ENCODE measurements at places on chromosomes 5 and 9.

DNA sequence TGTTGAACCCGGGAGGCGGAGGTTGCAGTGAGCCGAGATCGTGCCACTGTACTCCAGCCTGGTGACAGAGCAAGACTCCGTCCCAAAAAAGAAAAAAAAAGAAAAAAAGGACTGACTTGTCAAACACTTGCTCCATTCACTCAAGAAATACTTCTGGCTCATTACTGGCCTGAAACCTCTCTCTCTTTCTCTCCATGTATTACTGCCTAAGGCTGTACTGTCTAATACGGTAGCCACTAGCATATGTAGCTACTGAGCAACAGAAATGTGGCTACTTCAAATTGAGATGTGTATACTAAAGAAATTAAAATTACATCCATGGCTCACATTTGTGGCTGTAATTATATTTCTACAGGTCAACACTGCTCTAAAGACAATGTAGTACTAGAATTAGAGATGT, 39.2 kb downstream of the GLIS3 start:
- DNase-seq: no peak

GRCh38 chr9:68711281-68711680, 6.2 kb downstream of the PIP5K1B start:
- no peak for DNase-seq

DNA sequence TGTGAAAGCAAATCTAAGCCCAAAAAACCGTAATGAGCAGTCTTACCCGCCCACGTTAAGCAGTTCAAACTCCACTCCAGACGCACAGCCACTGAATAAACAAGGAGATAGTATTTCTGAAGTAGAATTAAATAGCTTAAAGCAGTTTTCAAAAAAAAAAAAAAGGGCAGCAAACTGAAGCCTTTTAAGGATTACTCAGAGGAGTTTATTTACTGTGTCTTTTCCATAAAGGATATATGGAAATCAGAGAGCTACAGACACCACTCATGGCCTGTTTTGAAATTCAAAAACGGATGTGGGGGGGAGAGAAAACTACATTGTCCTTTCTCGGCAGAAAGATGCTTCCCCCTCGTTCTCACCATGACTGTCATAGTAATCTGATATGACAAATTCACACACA, 83.7 kb upstream of the IRX1 start:
- DNase-seq: no peak

GRCh38 chr5:53243403-53243802, 133.8 kb upstream of the MOCS2 start:
- DNase-seq: no peak

DNA sequence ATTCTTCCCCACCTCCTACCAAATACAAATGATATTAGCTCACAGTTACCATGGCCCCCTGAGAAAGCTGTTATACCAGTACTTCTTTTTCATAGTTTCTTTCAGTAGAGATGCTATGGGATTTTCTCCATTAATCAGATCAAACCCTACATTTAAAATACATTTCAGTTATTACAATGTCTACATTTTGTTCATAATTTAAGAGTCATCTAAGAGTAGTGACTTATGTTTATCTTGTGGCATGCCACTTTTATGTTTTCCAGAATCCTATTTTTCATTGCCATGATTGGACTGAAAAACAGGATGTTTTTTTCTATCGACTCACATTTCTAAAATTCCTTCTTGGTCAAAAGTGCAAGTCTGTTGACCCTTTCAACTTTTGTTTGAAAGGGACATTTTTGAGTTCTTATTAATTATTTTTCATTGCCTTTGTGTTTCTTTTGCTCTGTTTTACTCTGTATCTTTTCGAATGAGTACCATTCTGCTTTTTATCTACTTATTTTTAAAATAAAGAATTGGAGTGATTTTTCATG, 77.4 kb upstream of the ANXA1 start:
- peak; percentile 26 for DNase-seq

DNA sequence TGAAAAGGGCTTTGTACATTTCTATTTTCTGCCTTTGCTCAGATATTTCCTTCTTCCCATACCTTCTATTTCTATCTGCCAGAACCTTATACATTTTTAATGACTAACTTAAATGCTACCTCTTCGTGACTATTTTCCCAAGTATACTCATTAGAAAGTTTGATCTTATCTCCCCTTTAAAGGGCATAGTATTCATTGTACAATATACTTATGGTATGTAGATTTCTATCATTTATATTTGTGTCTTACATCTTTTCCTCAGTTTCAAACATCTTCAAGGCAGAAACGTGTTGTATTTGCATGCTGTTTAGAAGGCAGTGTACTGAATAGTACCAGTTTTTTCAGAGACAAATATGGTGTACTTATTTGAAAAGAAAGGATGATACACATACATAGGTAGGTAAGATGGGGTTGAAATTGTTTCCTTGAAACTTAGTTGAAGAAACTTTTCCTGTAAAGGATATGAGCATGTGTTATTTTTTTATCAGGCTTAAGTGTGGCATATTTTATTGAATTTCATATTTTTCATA, 518.1 kb upstream of the NUDT12 start:
- DNase-seq: no peak

DNA sequence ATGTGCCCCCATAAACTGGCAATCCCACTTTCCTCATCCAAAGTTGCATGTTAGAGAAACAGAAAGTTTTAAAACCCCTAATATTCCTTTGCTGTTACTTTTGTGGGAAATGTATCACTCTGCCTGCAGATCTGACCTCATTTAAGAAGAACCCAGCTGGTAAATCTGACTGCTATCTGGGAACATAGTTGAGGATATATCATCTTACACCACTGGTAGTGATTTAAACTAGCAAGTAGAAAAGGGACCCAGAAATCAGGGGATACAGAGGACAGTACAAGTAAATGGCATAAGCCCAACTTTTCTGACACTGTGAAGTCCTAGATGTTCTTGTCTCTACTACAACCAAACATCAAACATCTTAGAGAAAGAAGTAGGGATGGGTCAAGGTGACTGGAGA, 1060.5 kb upstream of the DMAC1 start:
- DNase-seq: no peak

- DNase-seq: no peak
Observed at GRCh38 chr9:83445703-83446265, 92.4 kb downstream of the FRMD3 start.

- DNase-seq: no peak
Observed at GRCh38 chr5:87825583-87825982, 412.9 kb upstream of the CCNH start.

DNA sequence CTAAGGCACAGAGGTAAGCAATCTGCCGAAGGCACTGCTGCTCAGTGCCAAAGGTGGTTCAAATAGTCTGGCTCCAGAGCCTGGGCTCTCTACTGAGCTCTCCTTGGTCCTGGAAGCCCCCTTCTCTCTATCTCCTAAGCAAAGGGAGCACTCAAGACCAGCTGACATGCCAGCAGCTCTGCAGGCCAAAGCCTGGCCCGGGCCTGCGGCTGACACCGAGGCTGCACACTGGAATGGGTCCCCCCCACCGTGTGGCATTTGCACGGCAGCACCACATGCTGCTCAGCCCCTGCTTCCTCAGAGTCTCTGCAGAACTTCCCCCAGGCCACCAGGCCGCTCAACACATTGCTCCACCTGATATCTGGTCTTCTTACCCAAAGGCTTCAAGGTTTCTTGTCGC, 57.8 kb upstream of the GOLPH3 start:
- no peak for DNase-seq

DNA sequence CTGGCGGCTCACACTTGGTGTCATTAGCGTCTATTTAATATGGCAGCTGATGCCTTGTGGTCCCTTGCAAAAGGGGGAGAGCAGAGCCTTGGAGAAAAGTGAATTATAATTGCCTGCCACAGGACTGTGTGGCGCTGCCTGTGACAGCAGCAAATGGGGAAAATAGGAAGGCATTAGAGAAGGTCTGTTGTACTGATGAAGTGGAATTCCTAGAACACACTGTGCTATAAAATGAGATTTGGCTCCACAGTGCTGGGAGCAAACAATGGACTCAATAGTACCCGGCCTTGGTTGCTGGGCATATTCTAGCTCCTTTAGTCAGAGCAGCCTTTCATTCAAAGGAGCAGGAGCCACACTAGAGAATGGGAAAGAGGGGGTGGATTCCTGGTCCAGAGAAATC, 21.3 kb downstream of the SEMA6A start:
- no peak for DNase-seq

- DNase-seq: no peak
Observed at GRCh38 chr9:83987402-83987791, 6.8 kb downstream of the RMI1 start.

GRCh38 chr5:96177303-96177869, 215.7 kb upstream of the ELL2 start:
- peak; percentile 71 for DNase-seq

DNA sequence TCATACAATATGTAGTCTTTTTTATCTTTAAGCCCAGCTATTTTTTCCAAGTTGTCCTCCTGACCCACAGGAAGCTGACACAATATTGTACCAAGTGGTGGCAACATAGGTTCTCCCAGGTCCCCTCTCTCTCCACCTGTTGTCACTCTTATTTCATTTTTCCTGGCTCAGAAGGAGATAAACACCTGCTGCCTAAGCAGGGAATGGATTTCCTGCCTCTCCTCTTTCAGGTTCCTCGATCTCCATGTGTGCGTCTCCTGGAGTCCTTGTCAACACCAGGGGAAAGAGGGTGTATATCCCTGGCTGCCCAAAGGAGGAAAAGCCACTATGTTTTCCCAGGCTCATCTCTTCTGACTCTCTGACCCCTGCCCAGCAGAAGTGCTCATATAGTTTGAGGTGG, 81.8 kb upstream of the KLF9 start:
- no peak for DNase-seq

- no peak for DNase-seq
Observed at GRCh38 chr9:15696979-15697378, 144.1 kb downstream of the CCDC171 start.

GRCh38 chr9:121529237-121529987, 29.8 kb upstream of the GGTA1 start:
- DNase-seq: peak; percentile 99

DNA sequence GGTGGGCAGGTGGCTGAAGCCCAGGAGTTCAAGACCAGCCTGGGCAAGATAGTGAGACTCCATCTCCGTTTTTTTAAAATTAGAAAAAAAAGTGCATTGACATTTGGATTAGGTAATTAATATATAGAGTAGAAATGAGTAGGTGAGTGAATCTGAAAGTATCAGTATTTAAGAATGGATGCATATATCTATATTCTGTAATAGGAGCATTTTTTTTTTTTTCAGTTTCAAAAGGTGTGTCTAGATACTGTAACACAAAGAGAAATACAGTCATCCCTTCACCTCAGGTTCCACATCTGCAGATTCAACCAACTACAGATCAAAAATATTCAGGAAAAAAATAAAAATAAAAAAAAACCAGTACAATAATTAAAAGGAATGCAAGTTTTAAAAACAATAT, 50.8 kb downstream of the RBM27 start:
- DNase-seq: no peak

DNA sequence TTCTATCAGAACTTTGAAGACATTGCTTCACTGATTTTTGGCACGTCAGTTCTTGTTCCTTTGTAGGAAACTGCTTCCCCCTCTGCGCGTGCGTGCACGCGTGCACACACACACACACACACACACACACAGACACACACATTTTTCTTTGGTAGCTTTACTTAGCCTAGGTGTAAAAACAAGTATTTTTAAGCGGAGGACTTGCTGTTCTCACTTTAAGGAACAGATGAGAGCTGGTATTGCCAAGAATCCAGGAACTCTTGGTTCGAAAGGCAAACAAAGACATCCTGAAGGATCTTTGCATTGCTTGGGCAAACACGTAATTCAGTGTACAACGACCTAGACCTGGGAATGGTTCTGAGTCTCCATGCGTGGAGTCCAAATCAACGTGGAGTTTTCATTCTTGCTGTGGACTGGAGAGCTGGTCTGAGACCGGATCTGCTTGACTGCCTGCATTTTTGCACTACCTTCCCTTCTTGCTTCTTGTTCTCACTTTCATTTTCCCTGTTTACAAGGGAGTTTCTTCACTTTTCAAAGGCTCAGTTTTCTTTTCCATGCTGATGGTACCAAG, 8.2 kb downstream of the TMEM268 start:
- no peak for DNase-seq

- peak; percentile 76 for DNase-seq
Observed at GRCh38 chr5:74919487-74919886, 53.3 kb upstream of the FAM169A start.

- no peak for DNase-seq
Observed at GRCh38 chr5:51396797-51397196, 13.5 kb downstream of the ISL1 start.

DNA sequence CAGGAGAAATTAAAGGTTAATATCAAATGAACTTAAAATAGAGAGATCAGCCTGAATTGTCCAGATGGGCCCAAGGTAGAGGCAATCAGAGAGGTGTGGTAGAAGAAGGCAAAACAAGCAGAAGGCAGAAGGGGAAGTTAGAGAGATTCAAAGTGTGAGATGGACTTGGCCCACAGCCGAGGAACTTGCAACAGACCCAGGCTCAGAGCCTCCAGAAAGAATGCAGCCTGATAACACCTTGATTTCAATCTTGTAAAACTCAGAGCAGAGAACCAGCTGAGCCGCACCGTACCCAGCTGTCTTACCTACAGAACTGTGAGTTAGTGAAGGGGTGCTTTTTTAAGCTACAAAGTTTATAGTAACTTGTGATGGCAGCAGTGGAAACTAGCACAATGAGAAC, 190.9 kb downstream of the RFK start:
- DNase-seq: peak; percentile 47
